Astrocyte (in vitro differentiated cells and primary cell): ENCODE measurements at places on chromosomes 12 and 14.

DNA sequence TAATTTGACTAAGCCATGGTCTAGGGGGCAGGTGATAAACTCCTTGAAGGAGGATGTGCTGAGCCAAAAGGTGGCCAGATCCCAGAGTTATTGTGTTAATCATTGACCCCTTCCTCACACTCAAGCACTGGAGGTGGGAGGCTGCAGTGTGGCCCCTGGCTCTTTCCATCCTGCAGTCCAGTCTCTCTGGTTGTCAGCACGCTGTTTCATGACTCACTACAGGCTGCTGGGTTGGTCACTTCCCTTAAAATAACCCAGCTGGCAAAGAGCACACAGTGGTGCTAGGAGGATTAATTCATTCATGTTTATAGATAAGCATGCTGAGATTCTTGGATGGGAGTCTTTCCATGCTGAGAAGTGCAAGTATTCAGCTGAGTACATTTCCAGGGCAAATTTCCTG lies 228.9 kb downstream of the ANO2 start:
- DNase-seq = no peak

DNA sequence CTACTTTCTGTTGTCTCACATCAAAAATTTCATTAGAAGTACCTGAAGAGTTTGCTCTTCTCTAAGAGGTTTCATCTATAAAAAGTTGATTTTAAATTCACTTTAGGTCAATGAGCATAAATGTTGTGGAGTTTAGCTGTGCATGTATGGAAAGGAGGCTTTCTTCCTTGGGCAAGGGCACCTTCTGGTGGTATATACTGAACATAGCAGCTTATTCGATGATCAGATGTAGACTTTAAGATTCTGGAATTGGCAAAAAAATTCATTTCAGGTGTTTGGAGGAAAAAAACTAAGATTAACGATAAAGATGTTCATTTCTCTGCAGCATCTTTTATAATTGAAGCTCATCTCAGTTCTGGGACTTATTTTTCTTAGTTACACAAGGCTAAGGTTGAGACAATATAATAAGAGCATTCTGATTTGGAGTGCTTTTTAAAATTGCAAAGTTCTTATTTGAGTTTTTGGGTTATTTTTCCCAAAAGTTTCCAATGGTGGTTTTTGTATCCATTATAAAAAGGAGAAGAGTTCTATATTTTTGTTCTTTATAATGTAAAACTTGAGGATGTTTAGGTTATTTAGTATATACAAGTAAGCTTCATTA lies 46.8 kb downstream of the TMEM117 start:
- DNase-seq = peak; percentile 31

DNA sequence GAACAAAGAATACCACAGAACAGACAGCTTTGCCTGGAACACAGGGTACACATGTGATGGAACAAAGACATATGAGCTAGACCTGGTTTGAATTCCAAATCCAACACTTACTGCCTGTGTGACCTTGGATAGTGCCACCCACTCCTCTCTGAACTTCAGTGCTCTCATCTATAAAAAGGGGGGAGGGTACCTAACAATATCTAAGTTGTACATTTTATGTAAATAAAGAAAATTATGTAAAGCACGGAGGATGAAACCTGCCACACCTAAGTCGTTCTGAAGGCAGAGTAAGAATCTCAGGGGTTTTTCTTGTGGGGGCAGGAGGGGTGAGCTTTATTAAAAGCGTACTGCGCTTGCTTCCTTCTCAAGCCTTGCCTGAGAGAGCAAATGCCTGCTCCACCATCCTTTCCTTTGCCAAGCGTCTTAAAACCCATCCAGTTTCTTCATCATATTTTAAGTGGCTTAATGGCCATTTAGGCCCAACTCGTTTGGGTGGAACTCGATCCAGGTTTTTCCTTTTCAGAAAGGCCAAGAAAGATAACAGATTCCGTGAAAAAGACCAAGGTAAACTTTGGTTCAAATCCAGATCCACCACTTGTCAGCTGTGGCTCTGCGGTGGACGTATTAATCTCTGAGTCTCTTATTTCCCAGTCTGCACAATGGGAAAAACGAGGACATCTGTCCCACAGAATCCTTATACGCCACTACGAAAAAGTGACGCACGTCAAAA lies 946 bp downstream of the DDX24 start:
- DNase-seq = peak; percentile 44

GRCh38 chr12:104641862-104642261 lies 185.1 kb downstream of the CHST11 start:
- DNase-seq = no peak

DNA sequence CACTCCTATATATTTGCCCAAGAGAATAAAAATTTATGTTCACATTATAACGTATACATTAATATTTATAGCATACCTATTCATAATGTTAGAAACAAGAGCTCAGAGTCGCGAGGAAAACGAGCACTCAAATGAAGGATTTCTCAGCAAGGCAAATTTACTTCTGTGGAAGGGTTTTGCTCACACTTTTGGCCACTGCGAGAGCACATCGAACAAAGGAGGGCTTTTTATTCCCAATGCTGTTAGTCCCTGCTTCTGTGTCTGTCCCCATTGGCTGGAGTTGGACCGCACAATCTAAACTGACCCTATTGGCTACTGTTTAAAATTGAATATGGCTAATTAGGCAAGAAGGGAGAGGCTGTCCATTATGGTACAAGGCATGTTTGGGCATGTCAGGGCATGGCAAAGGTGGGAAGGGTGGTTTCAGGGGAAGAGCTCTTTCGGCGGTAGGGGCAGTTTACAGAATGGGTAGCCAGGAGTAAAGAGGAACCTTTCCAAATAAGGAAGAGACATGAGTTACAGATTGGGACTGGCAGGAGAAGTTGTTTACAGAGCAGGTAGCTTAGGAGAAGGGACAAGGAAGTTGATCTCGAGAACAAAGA lies 702.9 kb downstream of the TRHDE start:
- no peak for DNase-seq

GRCh38 chr14:33808187-33808586 lies 142.7 kb downstream of the EGLN3 start:
- DNase-seq = no peak

- DNase-seq = no peak
Measured at GRCh38 chr12:19332196-19332595, 107.1 kb upstream of the AEBP2 start.

DNA sequence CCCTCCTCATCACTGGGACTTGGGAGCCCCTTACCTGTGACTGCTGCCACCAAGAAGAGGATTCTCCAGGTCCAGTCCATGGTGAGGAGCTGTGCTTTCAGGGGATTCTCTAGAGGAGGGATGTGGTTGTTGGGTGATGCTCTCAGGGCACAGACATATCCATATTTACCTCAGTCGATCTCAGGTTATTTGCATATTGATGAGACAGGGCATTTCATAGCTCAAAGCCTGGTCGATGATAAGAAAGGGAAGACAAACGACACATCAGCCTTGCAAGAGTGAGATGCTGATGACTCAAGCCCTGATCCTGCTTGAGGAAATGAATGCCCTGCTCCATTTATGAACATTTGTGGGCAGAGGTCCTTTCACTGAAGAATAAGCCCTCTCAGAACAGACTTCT lies 981.0 kb downstream of the TMEM121 start:
- no peak for DNase-seq

- DNase-seq = no peak
Measured at GRCh38 chr14:100620255-100621100, 33.3 kb upstream of the BEGAIN start.

GRCh38 chr14:95531473-95531872 lies 3.4 kb upstream of the GLRX5 start:
- DNase-seq = peak; percentile 82

DNA sequence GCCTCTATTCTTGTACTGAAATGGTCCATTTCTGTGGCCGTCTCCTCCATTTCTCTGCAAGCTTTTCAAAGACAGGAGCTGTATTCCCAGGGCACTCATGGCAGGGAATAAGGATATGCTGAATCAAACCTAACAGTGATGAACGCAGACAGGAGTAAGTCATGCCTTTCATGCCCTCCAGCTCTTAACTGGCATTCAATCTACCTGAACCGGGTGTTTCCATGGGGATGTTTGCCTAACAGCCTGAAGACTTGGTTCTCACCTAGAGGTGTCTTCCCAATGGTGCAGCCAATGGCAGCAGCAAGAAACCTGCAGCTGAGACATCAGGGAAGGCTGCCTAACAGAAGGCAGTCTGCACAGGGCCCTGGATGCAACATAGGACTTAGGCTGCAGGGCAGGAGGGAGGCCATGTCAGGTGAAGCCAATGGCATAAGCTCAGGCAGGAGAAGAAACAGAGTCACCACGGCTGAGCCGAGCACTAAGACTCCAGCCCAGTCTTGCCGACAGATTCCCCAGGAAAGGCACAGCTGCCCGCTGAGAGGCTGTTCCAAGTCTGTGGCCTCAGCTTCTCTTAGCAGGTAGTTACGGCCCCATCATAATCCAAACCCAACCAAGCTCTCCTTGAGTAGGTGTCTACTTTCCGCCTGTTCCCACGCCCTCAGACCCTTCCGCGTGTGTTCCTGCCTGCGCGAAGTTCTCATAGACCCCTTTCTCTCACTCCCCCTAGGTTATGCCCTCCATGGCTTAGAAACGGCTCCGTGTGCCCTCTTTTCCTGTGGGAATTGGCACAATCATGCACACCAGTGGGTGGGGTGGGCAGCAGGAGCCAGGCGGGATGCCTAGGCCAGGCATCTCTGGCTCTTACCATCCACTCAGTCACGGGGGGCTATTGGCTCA lies 44.1 kb downstream of the VWF start:
- no peak for DNase-seq

DNA sequence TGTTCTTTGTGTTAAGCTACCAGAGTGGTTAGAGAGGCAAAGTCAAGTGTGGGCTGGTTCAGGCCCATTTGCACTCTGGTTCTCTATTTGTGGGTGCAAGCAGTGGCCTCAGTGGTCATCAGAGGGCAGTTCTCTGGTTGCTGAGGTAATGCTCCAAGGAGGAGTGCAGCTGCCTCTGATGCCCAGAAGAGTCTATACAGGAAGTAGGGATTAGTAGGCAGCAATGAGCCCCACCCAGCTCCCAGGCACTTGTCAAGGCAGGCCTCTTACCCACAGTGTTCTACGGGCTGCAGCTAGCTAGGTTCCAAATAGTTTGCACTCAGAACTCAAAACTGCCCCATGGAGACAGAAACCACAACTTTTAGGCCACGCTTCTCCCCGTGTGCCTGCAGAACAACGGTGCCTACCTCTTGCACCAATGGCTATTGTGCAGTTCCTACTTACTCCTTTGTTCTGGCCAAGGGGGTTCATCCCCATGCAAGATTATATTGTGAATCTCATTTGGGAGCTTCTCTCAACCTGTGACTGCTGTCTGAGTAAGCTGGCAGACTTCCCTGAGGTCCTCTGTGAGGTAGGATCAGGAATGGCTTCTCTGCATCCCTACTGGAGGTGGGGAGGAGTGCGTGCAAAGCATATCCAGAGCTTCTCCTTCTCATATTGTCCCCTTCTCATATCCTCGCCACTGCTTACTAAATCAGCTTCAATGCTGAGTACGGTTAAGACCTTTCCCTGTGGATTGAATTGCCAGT lies 410.3 kb upstream of the LMO3 start:
- DNase-seq = no peak

- no peak for DNase-seq
Measured at GRCh38 chr14:96895658-96896271, 98.6 kb downstream of the VRK1 start.

DNA sequence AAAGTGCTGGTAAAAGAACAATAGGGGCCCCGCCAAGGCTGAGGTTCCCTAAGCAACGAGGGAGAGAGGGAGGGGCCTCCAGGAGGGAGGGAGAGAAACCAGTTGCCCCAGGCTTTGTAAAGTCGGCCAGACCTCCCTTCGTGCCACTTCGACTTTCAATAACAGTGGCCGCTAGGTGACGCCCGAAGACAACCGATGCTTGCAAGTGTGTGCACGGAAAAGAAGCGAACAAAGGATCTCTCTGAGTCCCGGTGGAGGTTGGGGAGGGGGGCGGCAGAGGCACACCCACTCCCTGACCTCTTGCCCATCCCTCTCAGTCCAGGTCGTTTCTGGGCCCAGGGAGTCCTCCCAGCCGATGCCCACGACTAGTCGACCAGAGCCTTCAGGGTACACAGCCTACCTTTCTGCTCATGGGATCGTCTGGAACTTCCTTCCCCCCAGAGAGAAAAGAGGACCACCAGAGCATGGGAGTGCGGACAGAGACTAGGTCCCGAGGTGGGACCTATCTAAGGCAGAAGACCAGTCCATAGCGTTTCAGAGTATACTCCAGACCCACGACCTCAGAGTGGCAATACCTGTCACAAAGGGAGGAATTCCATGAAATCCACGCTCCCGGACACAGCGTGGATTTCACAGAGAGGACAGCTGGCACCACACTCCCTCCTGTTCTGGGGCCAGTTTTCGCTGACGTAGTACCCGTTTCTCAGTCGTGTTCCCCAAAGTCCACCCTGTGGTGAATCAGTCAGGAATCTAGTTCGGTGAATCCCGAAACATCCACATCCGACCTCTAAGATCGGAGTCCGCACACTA lies 262.7 kb upstream of the ALG10B start:
- no peak for DNase-seq

- DNase-seq = peak; percentile 92
Measured at GRCh38 chr12:122072031-122072970, 6.3 kb upstream of the MLXIP start.

DNA sequence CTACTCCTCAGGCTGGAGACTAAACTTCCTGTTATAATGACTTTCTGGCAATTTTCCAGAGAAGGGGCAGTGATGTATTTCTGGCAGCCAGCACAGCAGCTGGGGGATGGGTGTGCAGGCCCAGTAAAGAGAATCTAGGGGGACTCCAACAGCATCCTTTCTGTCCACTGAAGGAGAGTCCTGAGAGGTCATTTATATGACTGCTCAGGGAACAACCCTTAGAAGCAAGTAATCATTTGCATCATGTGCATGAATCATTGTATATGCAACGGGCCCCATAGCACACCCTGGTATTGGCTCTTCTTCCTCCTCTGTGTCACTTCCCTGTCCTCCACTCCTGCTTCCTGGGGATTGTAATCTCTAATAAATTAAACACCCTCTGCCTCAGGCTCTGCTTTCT lies 493.8 kb downstream of the RPS29 start:
- no peak for DNase-seq

- DNase-seq = no peak
Measured at GRCh38 chr12:16323638-16324037, 23.8 kb upstream of the MGST1 start.
